Activated T-helper 9 cell treated with anti-CD3 and anti-CD28 coated beads, Interleukin-2, amount 50 U/mL, for 16 hours (primary cell): ENCODE measurements at places on chromosomes 3 and 15.

- DNase-seq: no peak
These were observed 59.5 kb upstream of the DPPA4 start for GRCh38 chr3:109396806-109397205.

- DNase-seq: no peak
These were observed 310.5 kb upstream of the THBS1 start for GRCh38 chr15:39270221-39270855.

DNA sequence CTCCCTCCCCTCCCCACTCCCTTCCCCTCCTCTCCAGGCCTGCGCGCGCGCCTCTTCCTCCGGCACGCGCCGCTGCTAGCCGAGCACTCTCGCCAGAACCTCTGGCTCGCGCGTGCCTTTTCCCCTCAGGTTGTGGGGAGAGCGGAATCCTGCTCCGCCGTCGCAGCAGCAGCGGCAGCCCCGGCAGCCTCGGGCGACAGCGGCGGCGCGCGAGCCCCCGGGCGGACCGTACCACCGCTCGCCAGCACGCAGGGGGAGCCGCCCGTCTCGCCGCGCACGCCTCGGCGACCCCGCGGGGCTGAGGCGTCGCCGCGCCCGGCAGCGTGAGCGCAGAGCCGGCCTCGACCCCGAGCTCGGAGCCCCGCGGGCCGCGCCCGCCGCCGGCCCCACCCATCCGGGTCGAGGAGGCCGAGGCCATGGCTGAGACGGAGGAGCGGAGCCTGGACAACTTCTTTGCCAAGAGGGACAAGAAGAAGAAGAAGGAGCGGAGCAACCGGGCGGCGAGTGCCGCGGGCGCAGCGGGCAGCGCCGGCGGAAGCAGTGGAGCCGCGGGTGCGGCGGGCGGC, at the start of gene CDV3:
Gene CDV3, plus strand, starts transcription at position 58 of the 566 bp plus-strand sequence. Its CDS starts 359 bp downstream, at position 417.
- DNase-seq: no peak

GRCh38 chr15:59299929-59300617, 72.6 kb downstream of the MYO1E start:
- peak; percentile 50 for DNase-seq

- no peak for DNase-seq
These were observed 244.5 kb downstream of the FGF12 start for GRCh38 chr3:192482809-192483208.

DNA sequence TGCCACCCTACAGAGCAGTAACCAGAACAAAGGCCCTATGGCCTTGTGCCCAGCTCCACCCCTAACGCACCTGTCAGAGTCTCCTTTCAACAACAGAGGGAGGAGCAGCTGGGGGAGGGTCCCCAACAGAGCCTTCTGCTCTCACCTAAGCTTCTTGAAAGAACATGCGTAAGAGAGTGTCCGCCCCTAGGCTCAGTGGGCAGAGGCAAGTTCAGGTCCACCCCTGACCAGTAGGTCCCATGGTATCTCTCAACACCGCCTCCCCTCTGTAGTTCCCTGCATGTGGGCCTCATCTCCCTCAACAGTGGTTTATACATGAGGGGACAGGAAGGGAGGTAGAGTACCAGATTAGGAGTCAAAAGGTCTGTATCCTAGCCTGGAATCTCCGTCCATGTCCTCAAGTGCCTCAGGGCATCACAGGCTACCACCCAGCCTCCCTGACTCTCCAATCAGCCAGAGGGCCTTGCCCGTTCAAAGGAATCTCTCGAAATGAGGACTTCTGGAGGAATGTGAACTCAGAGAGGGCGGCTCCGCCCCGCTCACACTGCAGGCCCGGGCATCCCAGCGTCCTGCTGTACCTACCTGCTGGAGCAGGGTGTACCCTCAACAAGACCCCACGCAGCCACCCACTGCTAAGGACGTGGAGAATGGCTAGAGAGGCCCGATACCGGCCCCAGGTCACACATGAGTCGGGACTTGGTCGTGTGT, 680 bp downstream of the POC1A start:
- no peak for DNase-seq

- no peak for DNase-seq
These were observed at the start of gene ADCY5 for GRCh38 chr3:123448536-123449101. Gene ADCY5, minus strand, starts transcription at chr3:123449090. Its CDS starts 545 bp downstream, at chr3:123448545.

DNA sequence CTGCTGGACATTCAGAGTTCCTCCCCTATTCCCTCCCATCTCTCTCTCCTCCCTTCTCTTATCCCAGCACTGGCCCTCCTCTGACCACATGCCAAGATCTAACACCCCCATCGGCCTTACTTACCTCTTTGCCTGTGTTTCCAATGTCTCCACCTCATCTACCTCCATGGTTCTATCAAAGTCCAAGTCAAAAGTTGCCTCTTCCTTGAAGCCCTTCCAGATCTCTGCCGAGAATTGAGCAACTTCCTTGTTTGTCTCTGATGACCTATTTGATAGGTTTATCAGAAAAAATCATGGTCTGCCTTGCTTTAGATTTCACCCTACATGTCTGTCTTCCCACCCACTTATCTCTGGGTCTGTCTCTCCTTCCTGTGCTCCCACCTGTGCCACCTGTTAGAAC, 69.7 kb upstream of the ITGA11 start:
- no peak for DNase-seq

- peak; percentile 9 for DNase-seq
These were observed 127.5 kb downstream of the BDH1 start for GRCh38 chr3:197428117-197428801.

DNA sequence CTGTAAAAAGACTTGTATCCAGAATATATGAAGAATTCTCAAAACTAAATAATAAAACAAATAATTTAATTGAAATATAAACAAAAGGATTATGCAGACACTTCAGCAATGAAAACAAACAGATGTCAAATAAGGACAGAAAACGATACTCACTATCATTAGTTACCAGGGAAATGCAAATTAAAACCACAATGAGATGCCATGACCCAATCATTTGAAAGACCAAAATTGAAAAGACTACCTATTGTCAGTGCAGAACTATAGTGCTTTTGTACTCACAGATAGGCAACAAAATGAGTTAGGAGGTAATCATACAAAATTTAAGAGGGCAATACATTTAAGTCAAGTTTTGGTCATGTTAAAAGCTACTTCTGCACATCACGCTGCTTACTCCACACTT, 31.6 kb upstream of the OR5K4 start:
- no peak for DNase-seq

DNA sequence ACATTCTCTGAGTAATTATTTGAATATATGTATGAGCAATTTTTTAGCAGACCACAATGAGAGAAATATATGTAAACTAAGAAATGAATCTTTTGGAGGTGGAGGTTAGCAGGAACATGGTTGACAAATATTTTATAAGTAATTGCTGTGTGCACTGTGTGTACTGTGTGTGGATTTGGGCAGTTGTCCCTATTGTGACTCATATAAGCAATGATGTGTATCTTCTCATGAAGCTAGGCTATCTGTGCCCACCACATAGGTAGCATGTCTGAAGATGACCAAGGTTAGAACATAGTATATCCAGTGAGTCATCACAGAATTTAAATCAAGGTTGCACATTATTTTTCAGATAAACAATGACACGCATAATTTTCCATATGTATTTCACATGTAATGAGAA, 713.9 kb upstream of the GBE1 start:
- no peak for DNase-seq

DNA sequence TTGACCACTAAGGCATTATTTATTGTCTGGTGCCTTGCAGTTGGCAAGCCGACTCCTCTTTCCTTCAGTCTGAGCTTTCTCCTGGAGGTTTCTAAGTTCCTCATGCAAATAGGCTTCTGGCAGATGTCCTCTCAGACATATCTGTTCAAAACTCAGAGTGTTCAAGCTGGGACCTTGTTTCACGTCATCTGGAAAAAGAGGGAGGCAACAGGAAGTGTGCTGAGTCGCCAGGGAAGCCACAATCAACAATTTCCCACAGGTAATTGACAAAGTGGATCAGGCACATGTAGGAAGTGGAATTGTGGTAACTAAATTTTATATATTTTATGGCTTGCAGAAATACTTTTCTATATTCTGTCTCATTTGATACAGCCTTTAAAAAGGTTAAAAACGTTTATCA, 14.6 kb downstream of the SCG5 start:
- no peak for DNase-seq

GRCh38 chr3:171026597-171027293, at the start of gene SLC2A2:
Gene SLC2A2, minus strand, starts transcription at chr3:171026720. Its CDS starts 50 bp downstream, at chr3:171026670.
- no peak for DNase-seq

DNA sequence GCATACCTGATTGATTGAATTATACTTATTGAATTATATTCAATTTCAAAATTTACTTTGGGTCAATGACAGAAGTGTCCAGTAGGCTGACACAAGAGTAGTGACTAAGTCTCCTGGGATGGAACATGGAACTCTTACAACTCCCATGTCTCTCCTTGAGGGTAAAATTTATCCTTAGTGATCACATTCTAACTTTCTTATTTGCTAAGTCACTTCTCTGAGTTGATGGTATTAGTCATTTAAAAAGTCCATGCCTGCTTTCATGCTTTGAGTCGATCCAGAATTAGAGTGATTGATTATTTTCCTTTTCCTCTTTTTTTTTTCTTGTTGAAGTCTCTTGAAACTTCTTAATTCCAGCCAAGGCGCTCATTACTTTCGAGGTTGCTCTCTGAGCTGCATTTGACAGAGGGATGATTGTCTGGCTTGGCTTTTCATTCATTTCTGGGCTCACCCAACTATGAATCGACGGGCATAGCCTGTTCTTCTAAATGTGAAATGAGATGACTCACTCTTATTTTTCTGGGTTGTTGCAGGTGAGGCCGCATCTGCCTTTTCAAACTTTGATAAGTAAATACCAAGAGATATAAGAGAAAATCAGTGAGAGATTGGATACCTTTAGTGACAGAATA, 34.9 kb downstream of the LRRC3B start:
- DNase-seq: no peak

GRCh38 chr3:178749471-178749870, 213.2 kb downstream of the KCNMB2 start:
- DNase-seq: no peak

GRCh38 chr3:25870452-25870851, 80.6 kb downstream of the OXSM start:
- no peak for DNase-seq

- no peak for DNase-seq
These were observed 166.4 kb downstream of the SUCNR1 start for GRCh38 chr3:152039887-152040286.

- DNase-seq: no peak
These were observed 16.7 kb downstream of the KCNMB3 start for GRCh38 chr3:179234199-179234598.

DNA sequence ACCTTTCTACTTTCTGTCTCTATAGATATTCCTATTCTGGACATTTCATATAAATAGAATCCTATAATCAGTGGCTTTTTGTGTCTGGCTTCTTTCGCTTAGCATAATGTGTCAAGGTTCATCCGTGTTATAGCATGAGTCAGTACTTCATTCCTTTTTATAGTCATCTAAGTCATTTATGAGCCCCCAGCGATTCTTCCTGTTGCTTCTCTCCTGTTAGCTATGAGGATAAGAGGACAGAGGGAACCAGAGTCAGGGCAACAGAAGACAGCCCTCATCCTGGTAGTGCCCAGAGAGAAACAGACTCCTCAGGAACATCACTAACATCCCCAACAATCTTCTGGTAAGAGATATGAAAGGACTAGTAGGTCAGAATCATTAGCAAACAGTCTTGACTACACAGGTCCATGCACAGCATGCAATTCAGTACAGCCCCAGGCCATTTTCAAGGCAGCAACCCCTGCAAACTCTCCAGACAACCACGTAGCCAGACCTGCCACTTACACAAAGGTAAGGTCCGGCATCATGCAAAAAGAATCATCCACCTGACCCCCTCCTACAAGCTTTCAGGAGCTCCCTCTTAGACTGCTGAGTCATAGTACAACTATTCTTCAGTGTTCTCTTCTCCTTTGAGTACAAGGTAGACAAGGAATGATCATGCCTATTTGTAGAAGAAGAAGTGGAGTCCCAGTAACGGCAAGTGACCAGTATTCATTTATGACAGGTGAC, 91.5 kb downstream of the MYLK start:
- DNase-seq: no peak

DNA sequence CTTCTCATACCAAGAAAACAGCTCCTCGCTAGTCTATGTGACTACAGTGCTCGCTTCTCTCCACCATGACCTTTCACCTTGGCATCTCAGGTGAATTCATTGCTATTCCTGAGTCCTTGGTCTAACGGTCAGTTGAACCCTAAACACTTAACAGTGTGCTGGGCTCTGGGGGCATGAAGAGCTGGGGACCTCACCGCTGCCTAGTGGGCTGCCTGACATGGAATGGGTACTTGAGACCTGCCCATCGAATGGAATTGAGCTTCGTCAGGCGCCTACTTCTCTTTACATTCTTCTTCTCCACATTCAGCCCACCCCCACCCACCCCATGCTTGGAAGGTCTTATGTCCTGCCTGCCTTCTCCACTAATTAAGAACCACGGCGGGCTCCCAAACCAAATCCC, 22.1 kb downstream of the BOC start:
- no peak for DNase-seq

DNA sequence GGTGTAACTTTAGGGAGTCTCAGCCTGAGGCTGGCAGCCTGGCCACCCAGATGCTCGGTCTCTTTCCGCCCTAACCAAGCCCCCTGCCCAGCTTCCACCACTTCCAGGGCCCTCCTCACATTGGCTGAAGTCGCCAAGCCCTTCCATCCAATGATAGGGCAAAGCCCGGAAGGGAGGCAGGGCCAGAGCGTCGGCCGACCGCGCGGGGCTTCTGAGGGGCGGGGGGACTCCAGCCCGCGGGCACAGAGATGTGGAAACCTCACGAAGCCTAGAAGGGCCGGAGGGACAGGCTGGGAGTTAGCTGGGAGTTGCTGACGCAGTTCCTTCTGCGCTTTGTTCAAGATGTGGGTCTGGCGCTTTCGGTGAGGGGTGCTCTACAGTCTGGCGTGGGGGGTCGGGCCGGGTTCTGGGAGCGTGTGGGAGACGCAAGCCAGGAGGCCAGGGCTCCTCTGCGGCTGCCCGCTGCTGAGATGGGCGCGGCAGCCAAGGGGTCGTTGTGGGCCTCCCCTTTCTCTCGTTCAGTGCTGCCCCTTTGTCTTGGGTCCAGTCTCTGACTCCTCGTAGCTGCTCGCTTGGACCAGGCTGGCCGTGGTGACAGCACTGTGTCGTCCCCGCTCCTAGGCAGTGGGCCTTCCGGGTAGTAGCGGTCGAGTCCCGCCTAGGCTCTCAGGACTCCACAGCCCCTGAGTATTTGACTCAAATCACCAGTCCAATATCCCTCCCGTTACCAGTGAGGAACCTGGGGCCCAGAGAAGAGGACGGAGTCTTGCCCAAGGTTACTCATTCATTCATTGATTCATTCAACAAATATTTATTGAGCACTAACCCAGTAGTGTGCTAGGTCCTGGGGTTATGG, at the start of gene ZNF660:
Gene ZNF660, plus strand, starts transcription at position 319 of the 856 bp plus-strand sequence. CDS start 9,230 bp downstream, outside the sequence.
- DNase-seq: no peak
